Stimulated activated CD8-positive, alpha-beta memory T cell treated with anti-CD3 and anti-CD28 coated beads, Interleukin-2, amount 100 ng/mL, for 48 hours (primary cell): ENCODE measurements at places on chromosomes 16 and 17.

GRCh38 chr17:6196355-6196754, 126.2 kb downstream of the WSCD1 start:
- no peak for DNase-seq

- no peak for DNase-seq
Measured at GRCh38 chr16:31274831-31275816, 15.3 kb downstream of the ITGAM start.

- no peak for DNase-seq
Measured at GRCh38 chr16:56108056-56108471, 83.2 kb upstream of the GNAO1 start.

- DNase-seq: no peak
Measured at GRCh38 chr17:79632432-79632735, 21.5 kb upstream of the RBFOX3 start.

DNA sequence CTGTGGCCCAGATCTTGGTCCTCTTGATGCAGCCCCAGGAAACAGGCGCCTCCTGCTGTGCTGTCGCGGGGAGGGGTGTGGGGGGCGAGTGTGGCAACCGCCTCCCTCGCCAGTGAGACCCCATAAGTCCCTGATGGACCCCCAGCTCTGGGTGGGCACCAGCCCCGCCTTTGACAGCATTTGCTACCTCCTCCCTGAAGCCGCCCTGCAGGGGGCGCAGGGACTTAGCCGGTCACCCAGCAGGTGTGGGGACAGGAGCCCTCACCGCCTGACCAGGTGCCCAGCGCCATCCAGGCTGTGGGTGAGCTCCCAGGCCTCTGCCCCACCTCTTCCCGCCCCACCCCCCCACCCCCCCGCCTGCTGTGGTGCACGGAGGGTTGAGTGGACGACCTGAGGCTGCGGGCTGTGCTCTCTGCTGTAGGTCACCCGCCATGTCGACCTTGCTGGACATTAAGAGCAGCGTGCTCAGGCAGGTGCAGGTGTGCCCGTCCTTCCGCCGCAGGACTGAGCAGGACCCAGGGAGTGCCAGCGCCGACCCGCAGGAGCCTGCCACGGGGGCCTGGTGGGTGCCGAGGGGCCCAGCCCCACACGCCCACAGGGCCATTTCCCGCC, 4.8 kb downstream of the BAIAP3 start:
- DNase-seq: no peak

GRCh38 chr16:3075523-3075915, 10.1 kb downstream of the IL32 start:
- no peak for DNase-seq

DNA sequence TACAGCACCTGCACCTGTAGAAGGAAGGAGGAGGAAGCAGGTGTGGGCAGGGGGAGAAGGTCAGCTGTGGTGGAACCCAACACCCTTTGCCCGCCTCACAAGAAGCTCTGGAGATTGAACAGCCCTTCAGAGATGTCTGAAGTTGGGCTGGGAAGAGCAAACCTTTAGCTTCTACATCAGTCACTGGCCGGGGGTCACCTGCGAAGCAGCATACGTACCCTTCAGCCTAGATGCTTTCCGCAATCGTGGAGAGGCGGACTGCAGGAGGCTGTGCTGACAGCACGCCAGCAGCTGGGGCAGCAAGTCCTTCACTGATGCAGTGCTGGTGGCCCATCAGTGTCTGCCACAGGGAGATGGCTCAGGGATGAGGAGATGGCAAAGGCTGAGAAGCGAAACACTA, 5.2 kb upstream of the HS3ST3B1 start:
- DNase-seq: no peak

GRCh38 chr17:2735896-2736295, 13.6 kb downstream of the CCDC92B start:
- no peak for DNase-seq

GRCh38 chr17:64653325-64653984, 8.7 kb downstream of the SMURF2 start:
- no peak for DNase-seq

- DNase-seq: no peak
Measured at GRCh38 chr16:51147776-51148677, 3.0 kb downstream of the SALL1 start.
